Left kidney (tissue), 8 donors: ENCODE measurements at places on chromosomes 2 and 18. TPM values are rescaled to one million over a fixed set of nuclear protein-coding genes. Genes with fewer than 3 reads are reported as not detected.

The RGPD4 gene
- polyA plus RNA-seq, result 0.03 TPM

The IL37 gene
- polyA plus RNA-seq, result 0.40 TPM

GRCh38 chr2:85862426-85862825 is 26.4 kb downstream of the ST3GAL5 start:
- DNase-seq, result no peak

DNA sequence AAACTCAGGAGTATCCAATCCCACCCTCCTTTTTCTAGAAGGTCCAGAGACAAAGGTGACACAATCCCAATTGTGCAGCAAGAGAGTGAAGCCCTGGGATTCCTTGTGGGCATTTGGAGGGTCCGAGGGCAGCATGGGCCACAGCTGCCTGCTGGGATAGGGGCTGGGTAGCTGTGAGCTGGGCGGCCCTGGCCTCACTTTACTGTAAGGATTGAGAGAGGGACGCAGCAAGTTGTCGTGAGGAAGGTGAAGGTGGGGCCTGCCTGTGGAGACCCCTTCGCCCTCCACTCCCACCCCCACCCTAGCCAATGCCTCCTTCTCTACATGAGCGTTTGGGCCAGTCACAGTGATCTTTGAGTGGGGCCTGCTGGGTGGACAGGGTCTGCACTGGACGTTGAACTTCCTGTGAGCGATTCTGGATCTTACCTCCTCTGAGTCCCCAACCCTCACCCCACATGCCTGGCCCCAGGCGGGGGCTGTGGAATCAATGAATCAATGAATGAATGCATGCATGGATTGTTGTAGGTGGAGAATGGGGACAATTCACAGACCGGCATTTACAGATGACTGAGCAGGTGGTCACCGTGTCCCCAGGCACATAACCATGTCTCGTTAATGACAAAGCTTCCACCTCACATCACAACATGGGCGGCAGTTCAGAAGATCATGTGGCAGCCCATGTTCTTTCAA is 107.2 kb downstream of the INHBB start:
- DNase-seq, result no peak

- DNase-seq, result no peak
Observed at GRCh38 chr2:101150306-101151145, 656 bp downstream of the TBC1D8 start.

The GMCL1 gene
- polyA plus RNA-seq, result 41.3 TPM

The TOGARAM2 gene
- polyA plus RNA-seq, result 2.4 TPM

- no peak for DNase-seq
Observed at GRCh38 chr2:22829791-22830190, 555.2 kb upstream of the KLHL29 start.

The INHA gene
- polyA plus RNA-seq, result 2.0 TPM

DNA sequence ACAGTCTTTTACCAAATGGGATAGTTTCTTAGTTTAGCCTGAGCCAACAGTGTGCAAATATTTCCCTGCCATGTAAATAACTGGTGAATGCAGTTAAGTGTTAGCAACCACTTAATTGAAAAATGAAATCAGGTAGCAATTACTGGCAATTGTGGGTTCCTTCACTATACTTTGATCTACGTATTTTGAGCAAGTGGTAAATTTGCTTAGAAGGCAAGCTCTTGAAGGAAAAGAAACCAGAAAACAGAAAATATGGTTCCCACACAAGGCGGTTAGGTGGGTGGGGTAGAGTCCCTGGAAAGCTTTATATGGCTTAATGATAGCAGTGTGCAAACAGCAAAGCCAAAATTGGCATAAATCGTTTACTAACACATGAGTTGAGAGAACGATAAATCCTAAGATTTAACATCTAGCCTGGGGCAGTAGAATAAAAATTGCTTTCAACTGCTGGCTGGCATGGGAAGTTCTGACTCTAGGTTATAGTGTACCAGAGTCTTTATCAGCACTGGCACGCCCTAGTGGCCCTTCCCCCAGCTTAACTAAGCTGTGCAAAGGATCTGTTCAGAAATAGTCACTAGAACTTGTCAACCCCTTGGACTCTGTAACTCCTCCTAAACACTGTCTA is 17.0 kb downstream of the SLC9A2 start:
- DNase-seq, result no peak

DNA sequence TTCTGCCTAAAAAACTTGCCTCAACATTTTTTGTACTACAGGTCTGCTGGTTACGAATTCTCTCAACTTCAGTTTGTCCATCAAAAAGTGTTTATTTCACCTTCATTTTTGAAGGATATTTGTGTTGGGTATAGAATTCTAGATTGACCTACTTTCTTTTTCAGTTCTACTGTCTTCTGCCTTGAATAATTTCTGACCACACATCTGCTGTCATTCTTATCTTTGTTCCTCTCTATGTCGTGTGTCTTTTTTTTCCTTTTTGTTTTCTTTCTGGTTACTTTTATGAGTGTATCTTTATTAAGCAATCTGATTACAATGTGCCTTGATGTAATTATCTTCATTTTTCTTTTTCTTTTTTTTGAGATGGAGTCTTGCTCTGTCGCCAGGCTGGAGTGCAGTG is 25.3 kb downstream of the ADCY3 start:
- DNase-seq, result no peak

The INHBB gene
- not detected for polyA plus RNA-seq

The NEURL3 gene
- polyA plus RNA-seq, result 4.1 TPM

DNA sequence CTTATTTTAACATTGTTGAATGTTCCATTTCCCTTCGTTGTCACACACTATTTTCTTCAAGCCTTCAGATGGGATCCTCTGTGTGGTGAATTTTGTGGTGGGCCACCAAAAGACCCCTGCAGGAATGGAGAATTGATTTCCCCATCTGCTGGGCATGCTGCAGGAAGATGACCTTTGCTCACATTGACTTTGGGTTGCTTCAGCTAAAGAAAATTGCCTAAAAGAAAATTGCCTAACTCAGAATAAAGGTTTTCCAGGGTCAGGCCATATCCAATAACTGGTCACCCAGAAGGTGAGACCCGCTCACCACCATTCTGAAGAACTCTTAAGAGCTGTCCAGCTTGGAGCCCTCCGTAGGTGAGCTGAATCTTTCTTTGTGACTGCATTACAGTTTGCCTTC is 192.5 kb downstream of the CDH7 start:
- DNase-seq, result no peak

The CTLA4 gene
- not detected for polyA plus RNA-seq
